ENCODE measurements at places on chromosomes 16 and 17.

DNA sequence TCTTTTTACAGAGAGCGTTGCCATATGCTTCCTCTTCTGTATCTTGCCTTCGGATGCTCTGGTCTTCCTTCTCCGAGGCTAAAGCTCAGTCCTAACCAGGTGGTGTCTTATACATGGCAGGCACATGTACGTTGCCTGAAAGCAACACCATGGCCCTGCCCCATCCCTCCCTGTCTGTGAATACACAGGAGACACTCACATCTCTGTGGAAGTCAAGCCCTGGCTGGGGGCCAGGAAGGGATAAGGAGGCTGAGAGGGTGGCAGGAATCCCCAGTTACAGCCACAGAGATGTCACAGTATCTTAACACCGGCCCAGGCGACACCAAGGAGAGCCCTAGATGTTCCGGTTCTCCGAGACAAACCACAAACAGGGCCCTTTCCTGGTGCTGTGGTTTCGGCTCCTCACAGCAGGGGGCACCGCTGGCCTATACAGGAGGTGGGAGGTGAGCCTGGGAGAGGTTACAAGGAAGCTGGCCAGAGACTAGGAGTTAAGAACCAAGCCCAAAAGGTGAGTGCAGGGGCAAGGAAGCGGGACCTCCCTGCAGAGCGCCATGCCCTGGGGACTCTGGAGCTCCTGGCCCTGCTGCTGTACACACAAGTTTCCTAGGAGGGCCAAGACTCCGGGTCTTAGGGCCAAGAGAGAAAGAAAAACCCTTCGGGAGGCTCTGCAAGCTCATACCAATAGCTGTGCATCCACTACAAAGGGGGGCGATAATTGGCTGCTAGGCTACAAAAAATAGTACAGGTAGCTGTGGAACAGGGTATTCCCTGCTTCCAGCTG is 41.7 kb downstream of the SRL start:
- no peak for DNase-seq

- no peak for DNase-seq
Observed at GRCh38 chr16:73792199-73793020, 504.2 kb upstream of the PSMD7 start.

GRCh38 chr17:58245428-58246103 is 7.2 kb downstream of the LPO start:
- no peak for DNase-seq

GRCh38 chr17:49090878-49091594 is 41.5 kb upstream of the B4GALNT2 start:
- no peak for DNase-seq

DNA sequence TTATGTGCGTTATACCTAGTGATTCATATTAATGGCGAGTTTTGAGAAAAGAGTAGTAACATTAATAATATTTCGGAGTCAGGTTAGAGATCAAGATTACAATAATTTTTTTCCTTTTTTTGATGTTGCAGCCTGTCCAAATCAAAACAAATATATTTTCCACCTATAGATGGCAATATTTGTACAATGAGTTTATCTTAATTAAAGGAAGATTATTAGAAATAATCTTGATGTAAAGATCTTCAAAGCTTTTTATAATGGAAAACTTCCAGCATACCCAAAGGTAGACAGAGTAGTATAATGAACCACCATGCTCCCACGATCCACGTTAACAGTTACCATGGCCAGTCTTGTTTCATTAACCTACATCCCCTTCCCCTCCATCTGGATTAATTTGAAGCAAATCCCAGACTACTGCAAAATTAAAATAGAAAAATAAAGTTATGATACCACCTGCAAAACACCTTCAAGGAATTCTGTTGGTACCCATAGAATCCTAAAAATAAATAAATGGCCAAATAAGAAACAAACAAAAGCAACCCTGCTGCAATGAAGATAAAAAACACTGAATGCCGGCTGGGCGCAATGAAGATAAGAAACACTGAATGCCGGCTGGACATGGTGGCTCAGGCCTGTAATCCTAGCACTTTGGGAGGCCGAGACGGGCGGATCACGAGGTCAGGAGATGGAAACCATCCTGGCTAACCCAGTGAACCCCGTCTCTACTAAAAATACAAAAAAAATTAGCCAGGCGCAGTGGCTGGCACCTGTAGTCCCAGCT is 46.5 kb upstream of the GINS3 start:
- no peak for DNase-seq

DNA sequence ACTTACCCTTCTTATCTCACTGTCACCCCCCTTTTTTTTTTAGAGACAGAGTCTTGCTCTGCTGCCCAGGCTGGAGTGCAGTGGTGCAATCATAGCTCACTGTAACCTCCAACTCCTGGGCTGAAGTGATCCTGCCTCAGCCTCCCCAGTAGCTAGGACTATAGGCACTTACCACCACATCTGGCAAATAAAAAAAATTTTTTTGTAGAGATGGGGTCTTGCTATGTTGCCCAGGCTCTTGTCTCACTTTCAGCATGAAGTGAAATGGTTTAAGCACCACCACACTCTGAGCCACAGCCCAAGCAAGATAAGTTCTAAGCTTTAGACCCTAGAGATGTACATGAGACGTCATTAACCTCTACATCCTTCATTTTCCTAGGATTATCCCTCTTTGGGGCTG is 34.5 kb upstream of the EFCAB13 start:
- DNase-seq: no peak

DNA sequence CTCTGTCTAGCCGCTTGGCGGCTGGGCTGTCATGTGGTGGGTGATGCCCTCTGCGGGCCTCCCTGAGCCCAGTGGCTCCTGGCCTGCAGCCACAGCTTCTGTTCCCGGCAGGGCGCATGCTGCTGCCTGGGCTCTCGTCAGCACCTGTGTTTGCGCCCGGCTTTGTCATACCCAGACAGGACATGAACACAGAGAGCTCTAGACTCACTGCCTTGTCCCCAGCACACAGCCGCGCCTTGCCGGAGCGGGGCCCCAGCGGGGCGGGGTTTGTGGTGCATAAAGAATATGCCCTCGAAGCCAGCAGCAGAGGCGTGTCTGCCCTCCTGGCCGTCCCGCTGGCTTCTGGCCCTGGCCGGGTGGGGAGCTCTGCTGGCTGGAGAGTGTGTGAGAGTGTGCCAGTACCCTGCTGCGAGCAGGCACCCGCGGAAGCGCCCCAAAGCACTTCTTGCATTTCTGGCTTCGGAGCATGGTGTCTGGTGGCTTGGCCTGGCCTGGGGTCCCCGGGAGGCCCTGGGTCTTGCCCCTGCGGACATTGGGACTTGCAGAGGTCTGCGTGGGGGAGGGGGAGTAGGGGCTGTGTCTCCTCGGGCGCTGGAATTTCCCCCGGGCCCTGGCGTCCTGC is 14.4 kb downstream of the ASPSCR1 start:
- DNase-seq: no peak

DNA sequence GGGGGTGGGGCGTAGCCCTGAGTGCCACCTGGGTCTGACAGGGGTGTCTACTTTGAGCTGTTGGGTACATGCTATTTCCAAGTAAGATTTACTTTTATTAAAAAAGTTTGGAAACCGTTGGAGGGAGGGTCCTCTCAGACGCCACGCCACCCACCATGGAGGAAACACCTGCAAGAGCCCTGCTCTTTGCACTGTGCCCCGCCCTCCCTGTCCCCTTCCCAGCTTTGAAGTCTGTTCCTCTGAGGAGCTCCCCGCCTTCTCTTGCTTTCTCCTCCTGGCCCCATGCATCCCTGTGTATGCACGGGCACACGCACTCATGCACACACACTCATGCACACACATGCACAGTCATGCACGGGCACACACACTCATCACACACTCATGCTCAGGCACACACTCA is 15.5 kb downstream of the ADGRG1 start:
- DNase-seq: no peak

DNA sequence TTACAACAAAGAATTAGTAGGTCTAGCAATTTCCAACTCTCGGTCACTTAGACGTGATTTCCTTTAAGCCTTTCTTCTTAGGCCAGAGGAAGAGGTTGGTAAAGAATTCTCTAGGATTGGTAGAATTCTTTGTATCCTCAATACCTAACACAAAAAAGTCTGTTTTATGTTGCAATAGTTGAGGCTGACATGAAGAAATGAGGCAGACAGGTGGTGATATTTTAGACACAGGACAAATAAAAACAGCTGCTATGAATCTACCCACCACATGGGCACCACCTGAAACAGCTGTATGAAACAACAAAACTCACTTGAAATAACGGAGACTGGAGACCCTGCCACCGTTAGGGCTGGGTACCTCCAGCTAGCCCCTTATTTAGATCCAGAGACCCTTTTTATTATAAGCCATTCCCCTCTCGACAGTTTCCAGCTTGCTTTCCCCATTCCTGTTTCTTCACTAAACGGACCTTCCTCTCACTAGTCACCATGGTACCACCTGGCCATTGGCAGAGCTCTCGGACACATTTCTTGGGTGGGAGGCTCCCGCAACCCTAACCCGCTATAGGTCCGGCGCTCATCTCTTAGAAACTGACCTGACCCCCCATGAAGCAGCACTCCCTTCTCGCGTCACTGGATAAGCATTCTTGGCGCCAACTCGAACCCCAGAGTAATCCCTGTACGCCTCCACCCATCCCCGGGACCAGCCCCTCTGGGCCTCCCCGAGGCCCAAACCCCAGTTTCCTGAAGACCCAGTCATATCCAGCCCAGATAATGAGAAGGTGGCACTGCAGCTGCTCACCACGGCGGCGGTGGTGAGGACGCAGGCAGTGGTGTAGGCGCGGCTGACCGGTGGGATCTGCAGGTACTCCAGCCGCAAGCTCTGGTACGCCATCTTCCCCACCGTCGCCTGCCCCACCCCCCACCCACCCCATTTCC is at the start of gene DERL2:
Gene DERL2, minus strand, starts transcription at position 909 of the 936 bp plus-strand sequence. Its CDS starts 17 bp downstream, at position 892.
- no peak for DNase-seq

DNA sequence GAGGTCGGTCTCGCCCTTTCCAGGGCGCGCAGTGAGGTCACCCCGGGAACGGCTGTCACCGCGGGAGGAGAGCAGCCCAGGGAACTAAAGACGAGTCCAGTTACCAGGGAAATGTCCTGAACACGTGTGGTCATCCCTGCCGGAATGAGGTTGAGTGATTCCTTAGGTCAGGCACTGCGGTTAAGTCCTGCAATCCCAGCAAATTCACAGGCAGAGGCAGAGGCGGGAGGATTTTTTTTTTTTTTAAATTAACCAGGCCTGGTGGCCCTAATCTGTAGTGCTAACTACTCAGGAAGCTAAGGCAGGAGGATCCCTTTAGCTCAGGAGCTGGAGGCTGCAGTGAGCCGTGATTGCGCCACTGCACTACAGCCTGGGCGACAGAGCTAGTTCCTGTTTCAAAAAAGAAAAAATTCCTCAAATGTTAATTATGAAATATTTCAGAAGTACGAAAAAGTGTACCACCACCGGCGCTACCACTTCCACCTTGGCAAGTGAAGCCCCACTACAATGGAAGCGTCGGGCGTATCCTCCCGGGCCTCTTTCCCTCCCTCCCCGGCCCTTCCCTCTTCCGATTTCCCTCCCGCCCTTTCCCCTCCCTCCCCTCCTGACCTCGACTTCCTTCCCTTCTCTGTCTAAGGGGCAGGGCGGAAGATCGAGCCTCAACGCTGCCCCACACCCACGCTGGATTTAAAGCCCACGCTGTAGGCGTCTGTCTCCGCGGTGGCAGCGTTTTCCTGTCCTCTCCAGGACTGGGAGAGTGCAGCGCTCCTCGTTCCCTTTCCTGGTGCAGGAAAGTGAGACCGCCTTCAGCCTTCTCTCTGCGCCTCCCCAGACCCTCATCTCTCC is 27.3 kb downstream of the SLFN11 start:
- DNase-seq: peak; percentile 9

DNA sequence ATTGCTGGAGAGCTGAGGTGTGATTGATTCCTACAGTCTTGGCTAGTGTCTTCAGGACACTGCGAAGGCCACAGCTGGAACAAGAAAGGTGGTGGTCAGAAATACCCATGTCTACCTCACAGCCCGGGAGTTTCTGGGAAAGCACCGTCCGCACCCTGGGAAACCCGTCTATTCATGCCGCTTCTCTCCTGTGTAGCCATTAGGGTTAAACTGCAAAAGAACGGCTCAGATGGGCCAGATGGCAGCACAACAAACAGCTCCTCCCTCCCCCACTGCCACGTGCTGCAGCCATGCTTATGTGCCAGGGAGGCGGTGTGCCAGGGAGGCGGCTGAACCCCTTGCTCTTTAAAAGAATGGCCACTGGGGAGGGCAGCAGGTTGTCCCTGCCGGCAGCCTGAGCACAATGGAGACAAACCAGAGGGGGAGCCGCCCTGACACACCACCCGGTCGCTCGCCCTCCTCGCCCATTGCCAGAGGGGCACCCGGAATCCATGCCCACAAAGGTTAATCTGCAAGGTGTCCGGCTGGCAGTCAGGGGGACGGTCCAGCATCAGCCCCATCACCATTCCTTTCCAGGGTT is 65.2 kb downstream of the CYTH1 start:
- DNase-seq: no peak

DNA sequence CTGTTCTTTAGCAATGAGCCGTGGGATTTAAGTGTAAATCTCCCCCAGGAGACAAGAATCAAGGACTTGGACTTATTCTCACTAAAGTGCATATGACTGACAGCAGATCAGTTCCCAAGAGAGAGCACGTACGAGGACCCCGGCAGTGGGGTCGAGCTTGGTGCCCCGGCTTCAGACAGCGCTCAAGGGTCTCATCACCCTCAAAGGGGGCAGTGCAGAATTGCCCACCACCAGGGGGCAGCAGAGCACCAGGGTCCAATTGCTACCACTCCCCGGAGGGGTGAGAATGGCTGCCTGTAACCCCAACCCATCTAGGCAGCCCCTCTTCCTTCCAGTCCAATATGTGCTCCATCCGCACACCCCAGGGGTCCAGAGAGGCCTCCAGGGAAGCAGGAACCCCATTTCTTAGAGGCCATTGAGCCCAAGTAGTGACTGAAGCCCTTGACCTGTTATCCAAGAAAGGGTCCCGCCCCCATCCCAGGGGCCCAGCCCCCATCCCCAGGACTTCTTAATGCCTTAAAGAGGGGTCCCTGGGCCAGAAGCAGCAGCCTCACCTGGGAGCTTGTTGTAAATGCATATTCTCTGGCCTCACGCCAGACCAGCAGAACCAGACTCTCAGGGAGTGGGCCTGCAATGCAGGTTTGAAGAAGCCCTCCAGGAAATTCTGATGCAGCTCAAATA is 86.1 kb downstream of the ZDHHC7 start:
- DNase-seq: peak; percentile 75

- DNase-seq: no peak
Observed at GRCh38 chr17:36608280-36608679, 6.9 kb downstream of the MRM1 start.

DNA sequence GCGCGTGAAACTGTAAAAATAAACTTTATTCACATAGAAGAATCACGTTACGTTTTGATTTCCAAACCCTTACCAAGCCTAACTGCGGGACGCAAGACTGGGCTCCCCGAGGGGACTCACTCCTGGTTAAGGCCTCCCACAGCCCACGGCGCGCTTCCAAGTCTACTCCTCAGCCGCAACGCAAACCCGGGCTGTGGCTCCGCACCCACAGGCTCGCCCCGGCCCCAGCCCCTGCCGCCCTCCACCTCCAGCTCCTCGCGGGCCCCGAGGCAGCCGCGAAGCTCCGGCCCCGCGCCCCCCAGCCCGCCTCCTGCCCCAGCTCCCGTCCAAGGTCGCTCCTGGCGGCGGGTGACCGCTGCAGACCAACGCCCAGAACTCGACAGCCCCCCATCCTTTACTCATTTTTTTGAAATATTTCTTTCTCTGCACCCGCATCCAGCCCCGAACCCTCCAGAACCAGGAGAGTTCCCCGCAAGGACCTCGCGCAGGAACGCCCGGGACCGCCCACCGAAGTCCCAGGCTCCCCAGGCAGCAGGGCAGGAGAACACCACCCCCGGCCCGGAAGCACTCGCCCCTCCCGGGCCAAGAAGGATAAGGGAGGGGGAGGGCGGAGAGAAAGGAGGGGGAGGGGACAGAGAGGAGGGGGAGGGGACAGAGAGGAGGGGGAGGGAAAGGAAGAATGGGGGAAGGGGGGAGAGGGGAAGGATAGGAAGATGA is 912 bp downstream of the USP22 start:
- peak; percentile 78 for DNase-seq

- no peak for DNase-seq
Observed at GRCh38 chr16:64356267-64356666, 765.6 kb downstream of the CDH11 start.
